Forelimb muscle (tissue), 1 donor: ENCODE measurements at places on chromosomes 11 and 22.

GRCh38 chr11:100761841-100762240 lies 74.8 kb downstream of the ARHGAP42 start:
- DNase-seq: peak; percentile 22

GRCh38 chr22:29002603-29003002 lies 59.0 kb downstream of the C22orf31 start:
- no peak for DNase-seq

GRCh38 chr11:6733326-6734275 lies 38.2 kb downstream of the OR2AG2 start:
- no peak for DNase-seq

DNA sequence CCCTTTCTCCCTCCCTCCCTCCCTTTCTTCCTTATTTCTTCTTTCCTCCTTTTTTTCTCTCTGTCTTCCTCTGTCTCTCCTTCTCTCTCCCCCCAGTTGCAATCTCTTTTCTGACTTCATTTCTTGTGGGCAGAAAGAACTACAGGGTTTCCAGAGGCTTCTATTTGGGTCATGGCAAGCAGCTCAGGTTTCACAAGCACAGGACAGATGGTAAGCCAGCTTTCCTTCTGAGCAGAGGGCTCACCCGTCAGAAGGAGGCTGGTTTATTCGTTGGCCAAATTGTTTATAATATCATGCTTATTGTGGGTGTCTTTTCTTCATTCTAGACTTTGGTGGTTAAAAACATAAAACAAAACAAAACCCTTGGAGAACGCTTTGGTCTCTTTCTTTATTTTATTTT lies 58.9 kb upstream of the CLMP start:
- DNase-seq: no peak

DNA sequence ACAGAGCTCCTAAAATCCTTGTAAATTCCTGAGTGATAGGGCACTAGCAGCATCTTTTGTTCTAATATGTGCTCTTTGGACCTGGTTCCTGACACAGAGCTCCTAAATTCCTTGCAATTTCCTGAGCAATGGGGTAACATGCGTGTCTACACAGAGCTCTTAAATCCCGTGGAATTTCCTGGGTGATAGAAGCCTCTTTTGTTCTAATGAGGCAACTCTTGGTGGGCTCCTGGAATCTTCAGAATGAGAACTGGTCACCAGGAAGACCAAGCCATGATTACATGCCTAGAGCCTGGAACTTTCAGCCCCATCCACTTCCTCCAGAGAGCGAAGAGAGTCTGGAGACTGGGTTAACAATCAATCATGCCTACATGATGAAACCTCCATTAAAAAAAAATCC lies 19.0 kb downstream of the RSF1 start:
- no peak for DNase-seq

GRCh38 chr11:118234833-118235232 lies 10.0 kb upstream of the JAML start:
- no peak for DNase-seq

GRCh38 chr22:29315286-29316140 lies at the start of gene RASL10A:
Gene RASL10A (minus strand): TSS chr22:29315697. CDS start chr22:29315246, 451 bp downstream.
- no peak for DNase-seq

- no peak for DNase-seq
These were observed 459.1 kb downstream of the MIAT start for GRCh38 chr22:27116312-27117086.

DNA sequence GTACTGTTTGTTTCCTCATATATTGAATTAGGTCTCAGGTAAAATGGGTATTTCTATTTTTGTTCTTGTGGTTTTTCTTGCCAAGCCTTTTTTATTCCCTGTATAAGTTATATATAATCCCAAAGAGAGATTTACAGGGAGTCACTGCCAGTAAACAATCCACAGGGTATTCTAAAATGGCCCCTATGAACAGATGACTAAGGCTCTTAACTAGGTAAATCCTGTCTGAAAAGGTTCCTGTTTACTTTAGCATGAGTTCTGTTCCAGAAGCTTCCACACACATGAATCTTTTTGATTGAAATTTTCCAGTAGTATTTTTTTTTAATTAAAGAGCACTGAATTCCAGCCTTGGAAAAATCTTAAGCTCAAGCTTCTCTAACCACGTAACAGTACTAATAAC lies 552.8 kb upstream of the CCDC179 start:
- no peak for DNase-seq

GRCh38 chr22:42353883-42354727 lies 78.1 kb downstream of the NFAM1 start:
- DNase-seq: no peak

DNA sequence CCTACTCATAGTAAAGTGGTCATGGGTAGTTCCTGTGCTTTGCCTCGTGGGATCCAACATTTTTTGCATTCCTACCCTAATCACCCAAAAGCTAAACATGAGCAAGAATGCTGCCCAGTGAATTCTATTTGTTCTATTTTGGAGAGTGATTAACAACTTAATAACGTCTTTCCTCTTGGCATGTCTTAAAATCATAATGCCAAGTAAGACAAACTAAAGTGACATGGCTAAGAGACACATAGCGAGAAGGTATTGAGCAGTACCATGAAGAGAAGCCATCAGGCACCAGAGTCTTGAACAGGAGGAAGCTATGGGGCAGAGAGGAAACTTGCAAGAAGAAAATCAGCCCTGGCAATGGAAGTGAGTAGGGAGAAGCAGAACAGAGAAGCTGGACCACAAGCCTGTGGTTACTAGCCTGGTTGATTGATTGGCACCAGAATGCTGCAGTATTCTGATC lies 32.0 kb downstream of the EXPH5 start:
- no peak for DNase-seq

DNA sequence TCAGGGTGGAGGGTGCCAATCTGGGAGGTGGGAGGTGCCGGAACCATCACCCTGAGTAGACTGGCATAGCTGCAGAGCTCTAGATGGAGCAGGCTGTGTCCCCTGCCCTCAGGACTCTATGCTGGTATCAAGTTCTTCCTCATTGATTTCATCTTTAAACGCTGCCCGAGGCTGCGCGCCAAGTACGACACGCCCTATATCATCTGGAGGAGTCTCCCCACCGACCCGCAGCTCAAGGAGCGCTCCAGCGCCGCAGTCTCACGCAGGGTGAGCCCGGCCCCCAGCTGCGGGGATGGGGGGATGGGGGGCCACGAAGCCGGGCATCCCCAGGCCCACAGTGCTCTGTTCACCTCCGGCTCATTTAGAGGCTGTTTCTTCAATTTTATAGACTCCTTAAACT lies 52.5 kb downstream of the GRAMD4 start:
- no peak for DNase-seq

DNA sequence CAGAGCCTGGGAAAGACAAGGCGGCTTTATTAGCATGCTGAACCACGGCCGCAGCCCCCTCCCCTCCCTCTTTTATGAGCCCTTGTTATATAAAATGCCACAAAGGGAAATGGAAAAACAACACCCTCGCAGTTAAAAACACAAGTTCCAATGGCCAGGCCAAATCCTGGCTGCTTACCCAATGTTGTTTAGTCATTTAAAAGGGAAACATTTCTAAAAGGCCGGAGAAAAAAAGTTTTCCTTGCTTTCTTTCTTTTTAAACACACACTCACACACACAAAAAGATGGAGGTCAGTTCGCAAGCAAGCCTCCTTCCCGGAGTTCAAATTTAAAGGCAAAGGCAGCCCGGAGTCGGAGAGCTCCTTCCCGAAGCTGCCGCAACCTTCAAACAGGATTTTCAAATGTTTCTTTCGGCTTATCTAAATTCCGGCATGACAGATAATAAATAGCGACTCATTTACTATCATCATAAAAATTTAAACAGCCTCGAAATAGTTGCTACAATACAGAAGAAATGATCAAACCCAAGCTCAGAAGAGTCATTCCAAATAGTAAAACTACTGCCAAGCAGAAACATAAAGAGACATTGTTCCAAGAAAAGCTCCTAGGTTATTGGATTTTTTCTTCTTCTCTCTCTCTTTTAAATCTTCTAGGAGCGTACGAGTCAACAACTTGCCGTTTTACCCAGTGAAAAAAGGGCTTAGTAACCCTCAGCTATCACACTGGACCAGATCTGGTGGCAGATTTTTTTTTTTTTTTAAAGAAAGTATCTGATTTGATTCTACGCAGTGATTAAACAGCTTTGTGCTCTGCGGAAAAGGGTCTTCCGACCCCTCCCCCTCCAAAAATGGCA lies 3.5 kb downstream of the PHF21B start:
- no peak for DNase-seq

GRCh38 chr11:103279821-103280220 lies 170.6 kb downstream of the DYNC2H1 start:
- no peak for DNase-seq

GRCh38 chr11:122198291-122198983 lies 82.4 kb upstream of the BLID start:
- no peak for DNase-seq

DNA sequence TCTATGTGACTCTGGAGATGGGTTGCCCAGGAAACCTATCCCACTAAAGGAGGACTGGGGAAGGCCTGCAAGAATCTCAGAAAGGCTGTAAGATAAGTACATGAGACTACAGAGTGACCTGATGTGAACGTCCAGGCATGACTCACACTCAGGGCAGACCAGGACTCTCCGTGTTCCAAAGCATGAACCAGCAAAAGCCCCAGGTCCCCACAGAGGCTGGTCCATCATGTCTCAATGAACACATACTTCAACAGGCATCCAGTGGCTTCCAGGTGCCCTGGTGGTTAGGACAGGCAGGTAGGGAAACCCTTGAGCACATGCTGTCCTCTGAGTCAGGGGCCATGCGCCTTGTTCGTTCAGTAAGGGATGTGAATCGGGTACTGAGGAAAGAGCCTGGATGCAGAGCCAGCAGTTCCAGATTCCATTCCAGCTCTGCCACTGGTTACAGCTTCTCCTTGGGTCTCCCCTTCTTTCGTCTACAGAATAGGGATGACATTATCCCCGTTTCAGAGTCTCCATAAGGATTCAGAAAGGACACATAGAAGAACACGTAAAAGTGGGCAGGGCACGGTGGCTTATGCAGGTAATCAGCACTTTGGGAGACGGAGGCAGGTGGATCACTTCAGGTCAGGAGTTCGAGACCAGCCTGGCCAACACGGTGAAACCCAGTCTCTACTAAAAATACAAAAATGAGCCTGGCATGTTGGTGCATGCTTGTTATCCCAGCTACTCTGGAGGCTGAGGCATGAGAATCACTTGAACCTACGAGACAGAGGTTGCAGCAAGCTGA lies 129.0 kb upstream of the TEAD1 start:
- DNase-seq: no peak

GRCh38 chr11:32420937-32421901 lies 14.1 kb downstream of the WT1 start:
- no peak for DNase-seq

GRCh38 chr11:124880958-124881357 lies 15.7 kb downstream of the ROBO3 start:
- DNase-seq: no peak

DNA sequence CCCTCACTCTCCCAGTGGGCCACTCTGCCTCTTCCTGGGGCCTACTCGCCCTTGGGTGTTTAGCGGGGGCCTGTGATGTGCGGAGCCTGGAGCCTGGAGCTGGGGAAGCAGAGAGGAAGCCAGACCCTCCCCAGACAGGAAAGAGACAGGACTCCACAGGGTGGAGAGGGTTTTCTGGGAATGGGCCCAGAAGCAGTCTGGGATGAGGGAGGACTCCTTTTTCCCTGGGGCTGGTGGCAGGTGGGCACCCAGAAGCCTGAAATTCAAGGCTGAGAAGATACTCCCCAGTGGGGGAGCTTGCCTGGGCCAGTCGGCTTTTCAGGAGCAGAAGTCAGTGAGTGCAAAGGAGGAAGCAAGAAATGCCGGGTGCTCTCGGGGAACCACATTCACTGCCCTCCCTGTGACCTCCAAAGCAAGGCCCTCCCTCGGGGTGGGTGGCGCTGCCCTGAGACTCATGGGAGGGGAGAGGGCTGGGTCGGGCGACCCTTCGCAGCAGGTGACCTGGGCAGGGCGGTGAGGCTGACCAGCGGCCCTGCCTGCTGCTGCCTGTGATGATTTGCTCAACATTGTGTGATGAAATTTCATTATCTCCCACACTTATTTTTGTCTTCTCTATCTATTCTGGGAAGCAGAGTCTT lies 1377.4 kb downstream of the BRD1 start:
- DNase-seq: no peak

GRCh38 chr11:46741600-46742484 lies 22.8 kb downstream of the F2 start:
- no peak for DNase-seq

DNA sequence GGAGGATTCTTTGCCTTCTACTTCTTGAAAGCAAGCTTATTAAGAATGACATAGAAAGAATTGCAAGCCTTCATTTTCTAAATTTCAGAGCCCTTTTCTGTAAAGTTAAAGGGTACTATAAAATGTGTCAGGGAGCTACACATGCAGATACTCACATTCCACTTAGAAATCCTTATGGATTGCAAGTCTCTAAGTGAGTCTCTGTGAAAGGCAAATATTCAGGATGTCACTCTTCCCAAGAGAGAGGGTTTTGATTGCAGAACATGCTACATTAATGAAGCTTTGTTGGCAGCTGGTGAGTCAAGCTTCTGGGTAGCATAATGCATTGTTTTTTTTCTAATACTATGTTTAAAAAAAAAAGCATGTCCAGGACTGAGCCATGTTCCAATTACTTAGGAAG lies 369.2 kb downstream of the DCDC1 start:
- DNase-seq: no peak

DNA sequence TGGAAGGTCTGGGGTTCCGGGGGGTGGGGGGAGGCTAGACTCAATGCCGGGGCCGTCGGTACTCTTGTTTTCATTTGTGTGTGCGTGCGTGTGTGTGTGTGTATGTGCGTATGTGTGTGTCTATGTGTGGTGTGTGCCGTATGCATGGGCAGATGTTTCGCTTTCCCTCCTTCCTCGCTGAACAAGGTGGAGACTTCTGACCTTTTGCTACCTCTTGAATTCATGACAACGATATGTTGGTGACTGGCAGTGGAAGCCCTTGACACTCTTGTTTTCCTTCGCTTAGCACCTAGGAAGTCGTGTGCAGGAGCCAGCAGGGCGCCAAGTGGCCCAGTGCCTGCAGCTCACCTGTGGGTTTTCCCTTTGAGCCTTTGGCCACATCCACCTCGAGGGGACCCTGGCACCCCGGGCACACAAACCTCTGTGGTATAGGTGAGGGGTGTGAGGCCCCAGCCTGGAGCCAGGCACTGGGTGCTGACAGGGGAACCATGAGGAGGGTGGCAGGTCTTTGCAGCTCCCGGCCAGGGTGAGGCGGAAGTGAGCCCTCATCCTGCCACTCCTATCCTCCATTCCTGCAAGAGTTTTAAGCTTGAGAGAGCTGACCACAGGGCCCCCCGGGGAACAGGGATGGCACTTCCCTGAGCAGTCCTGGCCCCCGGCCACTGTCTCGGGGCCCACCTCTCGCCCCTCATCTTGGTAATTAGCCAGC lies 19.3 kb upstream of the TMEM191C start:
- no peak for DNase-seq

- DNase-seq: no peak
These were observed 55.5 kb upstream of the CD5 start for GRCh38 chr11:61046833-61047232.

- DNase-seq: no peak
These were observed 274.4 kb upstream of the SYN3 start for GRCh38 chr22:33332538-33332937.
